WTC11 (cell line): ENCODE measurements at places on chromosomes 2 and 18. TPM values are rescaled to one million over a fixed set of nuclear protein-coding genes. Genes with fewer than 3 reads are reported as not detected.

GRCh38 chr2:234135750-234136221 is 85.3 kb downstream of the SPP2 start:
- DNase-seq, result peak; percentile 76

- DNase-seq, result peak; percentile 22
Measured at GRCh38 chr2:218618102-218618860, 10.6 kb downstream of the PLCD4 start.

DNA sequence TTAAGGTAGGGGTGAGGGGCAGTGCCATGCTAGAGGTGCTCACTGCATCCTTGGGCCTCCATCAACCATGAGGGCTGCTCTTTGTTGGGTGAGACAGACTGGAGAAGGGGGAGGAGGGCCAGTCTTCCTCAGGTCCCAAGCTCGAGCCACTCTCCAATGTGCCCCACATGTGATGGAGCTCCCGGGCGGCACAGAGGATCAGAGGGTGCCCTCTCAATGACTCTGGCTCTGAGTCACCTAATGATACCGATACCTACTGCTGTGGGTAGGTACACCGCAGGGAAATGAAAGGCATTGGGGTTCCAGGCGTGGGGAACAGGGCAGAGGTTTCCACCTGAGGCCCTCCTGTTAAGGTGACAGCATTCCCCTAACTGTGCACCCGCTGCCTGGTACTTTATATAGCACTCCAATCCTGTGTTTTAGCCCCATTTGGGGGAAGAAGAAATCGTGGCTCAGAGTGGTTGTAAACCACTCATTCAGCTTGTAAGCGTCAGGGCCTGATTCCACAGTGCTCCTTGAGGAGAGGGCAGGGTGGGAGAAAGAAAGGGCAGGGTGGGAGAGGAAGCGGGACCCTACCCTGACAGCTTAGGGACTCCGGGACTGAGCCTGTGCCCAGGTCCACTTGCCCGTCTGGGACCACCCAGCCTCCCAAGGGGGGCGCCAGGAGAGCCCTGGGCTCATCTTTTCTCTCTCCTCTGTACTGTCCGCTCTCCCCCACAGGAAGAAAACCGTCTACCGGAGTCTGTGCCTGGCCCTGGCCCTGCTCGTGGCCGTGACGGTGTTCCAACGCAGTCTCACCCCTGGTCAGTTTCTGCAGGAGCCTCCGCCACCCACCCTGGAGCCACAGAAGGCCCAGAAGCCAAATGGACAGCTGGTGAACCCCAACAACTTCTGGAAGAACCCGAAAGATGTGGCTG is 1.8 kb downstream of the B3GNT7 start:
- no peak for DNase-seq

Gene CRYGD
- 4.6 to 6.3 TPM (median 5.7 TPM) in 3 replicates for total RNA-seq

Gene TXNDC2
- total RNA-seq, result 0.09 to 0.26 TPM (median 0.14 TPM) in 3 replicates

Gene ABHD1
- total RNA-seq, result 0.31 to 0.62 TPM (median 0.53 TPM) in 3 replicates
